SJSA1 (cell line): ENCODE measurements at places on chromosomes 1 and 21.
A peak's percentile ranks its signal among the peaks of the same experiment; 100 is the strongest.

DNA sequence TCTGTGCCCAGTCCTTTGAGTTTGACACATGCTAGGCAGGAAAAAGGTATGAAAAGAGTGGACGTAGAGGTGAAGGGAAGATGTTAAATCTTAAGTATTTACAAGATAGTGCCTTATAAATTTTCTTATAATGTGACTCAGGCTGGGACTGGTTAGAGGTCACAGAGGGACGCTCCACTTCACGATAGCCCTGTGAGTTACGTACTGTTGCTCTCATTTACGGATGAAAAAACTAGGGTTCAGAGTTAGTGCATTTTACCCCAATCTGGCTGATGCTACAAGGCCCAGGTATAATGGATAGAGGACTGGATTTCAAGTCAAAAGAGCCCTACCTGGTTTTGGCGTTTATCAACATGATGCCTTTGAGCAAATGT, 1.4 kb upstream of the TUT4 start:
- peaks cover 8% of the 10 kb centered on the region for H3K36me3 ChIP-seq
- DNase-seq: no peak
- H3K4me3 ChIP-seq: peak overlapping the region; percentile 89
- H3K27me3 ChIP-seq: no peaks in the 10 kb centered on the region
- H3K27ac ChIP-seq: peak overlapping the region; percentile 87; the same call in 1 of the 2 replicates
- peaks cover 15% of the 10 kb centered on the region for H3K4me1 ChIP-seq

DNA sequence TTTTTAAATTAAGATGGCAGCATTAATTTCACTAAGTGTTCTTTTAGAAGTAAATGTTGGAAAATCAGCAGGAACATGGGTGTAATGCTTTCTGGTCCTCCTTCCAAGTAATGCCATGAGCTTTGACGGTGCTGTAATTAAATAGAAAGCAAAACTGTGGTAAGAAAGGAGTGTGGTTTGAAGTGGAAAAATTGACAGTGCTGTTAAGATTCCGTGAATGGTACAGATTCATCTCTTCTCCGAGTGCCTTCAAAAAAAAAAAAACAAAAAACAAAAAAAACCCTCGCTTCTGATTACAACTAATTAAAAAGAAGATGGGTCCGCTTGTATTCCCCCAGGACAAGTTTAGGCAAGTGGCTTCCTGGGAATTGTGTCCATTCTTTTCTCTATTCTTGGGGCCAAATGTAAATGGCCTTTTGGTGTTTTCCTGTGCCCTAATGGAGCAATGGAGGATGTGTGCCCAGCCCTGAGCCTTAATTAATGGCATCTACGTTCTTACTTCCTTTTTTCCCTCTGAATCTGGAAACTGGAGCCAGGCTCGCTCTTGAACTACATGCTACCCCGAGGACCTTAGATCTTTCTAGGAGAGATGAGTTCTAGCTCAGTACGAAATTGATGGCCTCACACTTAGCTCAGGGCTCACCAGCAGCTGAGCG, 5.1 kb downstream of the LMO4 start:
- H3K4me1 ChIP-seq: peaks cover 49% of the 10 kb centered on the region
- peaks cover 24% of the 10 kb centered on the region for H3K36me3 ChIP-seq
- H3K4me3 ChIP-seq: no peak overlapping the region
- no peaks in the 10 kb centered on the region for H3K27me3 ChIP-seq
- DNase-seq: peak; percentile 55

DNA sequence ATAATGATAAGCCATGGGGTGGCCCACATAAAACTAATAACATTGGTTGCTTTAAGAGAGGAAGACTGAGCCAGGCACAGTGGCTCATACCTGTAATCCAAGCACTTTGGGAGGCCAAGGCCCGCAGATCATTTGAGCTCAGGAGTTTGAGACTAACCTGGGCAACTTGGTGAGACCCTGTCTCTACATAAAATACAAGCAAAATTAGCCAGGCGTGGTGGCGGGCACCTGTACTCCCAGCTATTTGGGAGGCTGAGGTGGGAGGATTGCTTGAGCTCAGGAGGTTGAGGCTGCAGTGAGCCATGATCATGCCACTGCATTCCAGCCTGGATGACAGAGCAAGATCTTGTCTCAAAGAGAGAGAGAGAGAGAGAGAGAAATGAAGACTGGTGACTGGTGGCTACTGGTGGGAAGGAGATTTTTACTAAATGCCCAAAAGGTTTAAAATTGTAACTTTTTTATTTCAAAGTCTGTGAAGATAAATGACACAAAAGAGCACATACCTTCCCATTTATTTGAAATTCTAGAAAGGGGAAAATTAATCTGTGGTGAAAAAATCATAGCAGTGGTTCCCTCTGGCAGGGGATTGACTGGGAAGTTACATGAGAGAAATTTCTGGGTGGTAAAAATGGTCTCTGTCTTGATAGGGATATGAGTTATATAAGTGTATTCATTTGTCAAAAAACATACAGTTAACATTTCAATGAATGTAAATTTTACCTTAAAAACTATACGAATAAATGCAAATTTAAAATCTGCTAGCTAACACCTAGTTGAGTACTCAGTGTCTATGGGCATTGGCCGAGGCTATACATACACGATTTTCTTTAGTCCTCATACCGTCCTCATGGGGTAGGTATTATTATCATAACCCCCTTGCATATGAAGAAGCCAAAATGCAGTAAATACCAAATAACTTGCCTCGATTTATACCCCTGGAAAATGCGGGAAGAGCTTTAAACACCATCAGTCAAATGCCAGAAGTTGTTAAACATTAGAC, 2.2 kb upstream of the NBPF1 start:
- H3K4me1 ChIP-seq: peaks cover 14% of the 10 kb centered on the region
- 0 out of 2 replicates have a peak, but pooled peaks cover 4% of the 10 kb centered on the region for H3K27me3 ChIP-seq
- peaks cover 9% of the 10 kb centered on the region for H3K36me3 ChIP-seq
- H3K27ac ChIP-seq: no peak overlapping the region

DNA sequence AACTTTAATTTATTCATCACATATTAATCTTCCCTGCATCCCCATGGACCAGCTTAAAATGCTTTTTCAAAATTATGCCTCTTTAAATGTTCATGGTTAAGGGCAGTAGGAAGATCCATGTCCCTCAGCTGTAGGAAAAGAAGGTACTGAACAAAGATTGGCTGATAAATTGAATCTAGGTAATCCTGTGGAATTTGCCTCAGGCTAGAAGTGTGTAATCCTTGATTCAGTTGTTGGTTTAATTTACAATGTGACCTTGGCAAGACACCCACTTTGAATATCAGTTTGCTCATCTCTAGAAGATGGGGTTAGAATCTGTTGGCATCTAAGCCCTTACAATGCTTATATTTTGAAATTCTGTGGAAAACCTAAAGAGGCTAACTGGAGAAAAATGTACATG, 6.1 kb downstream of the TTC4 start:
- no peak overlapping the region for H3K4me3 ChIP-seq
- H3K27me3 ChIP-seq: no peaks in the 10 kb centered on the region
- peaks cover 1% of the 10 kb centered on the region; the same call in 1 of the 2 replicates for H3K4me1 ChIP-seq
- peaks cover 83% of the 10 kb centered on the region for H3K36me3 ChIP-seq

- DNase-seq: peak; percentile 34
- peaks cover 14% of the 10 kb centered on the region for H3K4me1 ChIP-seq
- H3K36me3 ChIP-seq: no peaks in the 10 kb centered on the region
Observed at GRCh38 chr1:15249081-15249480, 2.1 kb downstream of the FHAD1 start.

GRCh38 chr21:42471716-42472330, 24.2 kb downstream of the RSPH1 start:
- no peaks in the 10 kb centered on the region for H3K36me3 ChIP-seq
- H3K27me3 ChIP-seq: peaks cover 3% of the 10 kb centered on the region; the same call in 1 of the 2 replicates
- no peak for DNase-seq
- H3K4me3 ChIP-seq: no peak overlapping the region

DNA sequence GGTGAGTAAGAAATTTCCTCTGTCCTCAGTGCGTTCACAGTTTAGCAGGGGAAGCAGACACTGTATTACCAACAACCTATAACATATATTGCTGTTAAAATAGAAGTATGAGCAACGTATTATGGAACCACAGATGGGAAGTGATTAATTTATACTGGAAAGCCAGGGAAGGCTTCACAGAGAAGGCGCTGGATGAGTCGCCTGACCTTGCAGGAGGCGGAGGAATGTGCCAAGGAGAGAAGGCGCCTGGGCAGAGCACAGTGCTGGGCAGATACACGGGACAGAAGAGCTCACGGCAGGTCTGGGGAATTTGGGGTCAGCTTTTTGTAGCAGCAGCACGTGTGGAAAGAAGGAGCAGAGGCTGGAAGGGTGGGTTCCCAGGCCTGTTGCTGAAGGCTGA, 116.3 kb downstream of the DHRS3 start:
- H3K36me3 ChIP-seq: peaks cover 6% of the 10 kb centered on the region; the same call in 1 of the 2 replicates
- DNase-seq: no peak
- no peak overlapping the region for H3K4me3 ChIP-seq
- H3K4me1 ChIP-seq: peaks cover 8% of the 10 kb centered on the region; the same call in 1 of the 2 replicates

GRCh38 chr1:157523774-157524493, 28.4 kb downstream of the FCRL5 start:
- peaks cover 10% of the 10 kb centered on the region; the same call in 1 of the 2 replicates for H3K27me3 ChIP-seq
- no peak overlapping the region for H3K27ac ChIP-seq
- H3K4me1 ChIP-seq: no peaks in the 10 kb centered on the region
- DNase-seq: no peak
- no peak overlapping the region for H3K4me3 ChIP-seq
- no peaks in the 10 kb centered on the region for H3K36me3 ChIP-seq

DNA sequence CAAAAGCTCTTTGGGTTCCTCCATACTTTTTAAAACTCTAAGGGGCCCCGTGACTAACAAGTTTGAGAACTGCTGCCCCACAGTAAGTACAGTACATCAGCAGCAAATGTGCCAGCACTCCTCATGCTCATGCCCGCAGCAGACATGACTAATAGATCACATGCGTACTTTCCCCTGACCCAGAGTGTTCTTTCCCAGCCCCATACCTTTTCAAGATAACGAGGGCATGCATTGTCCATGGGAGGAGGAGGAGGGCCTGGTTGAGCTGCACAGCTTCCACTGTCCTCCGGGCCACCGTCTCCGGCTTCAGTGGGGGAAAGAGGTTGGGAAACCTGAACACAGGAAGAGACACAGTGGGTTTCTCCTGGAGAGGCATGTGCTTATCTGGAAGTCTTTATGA, 45.5 kb downstream of the DHRS3 start:
- no peaks in the 10 kb centered on the region for H3K27me3 ChIP-seq
- H3K27ac ChIP-seq: no peak overlapping the region
- no peaks in the 10 kb centered on the region for H3K36me3 ChIP-seq
- H3K4me3 ChIP-seq: no peak overlapping the region
- no peak for DNase-seq

- H3K27ac ChIP-seq: no peak overlapping the region
- no peaks in the 10 kb centered on the region for H3K36me3 ChIP-seq
- H3K4me1 ChIP-seq: peaks cover 52% of the 10 kb centered on the region
- H3K27me3 ChIP-seq: no peaks in the 10 kb centered on the region
- DNase-seq: no peak
Observed at GRCh38 chr1:221841251-221841982, 99.5 kb upstream of the DUSP10 start.

DNA sequence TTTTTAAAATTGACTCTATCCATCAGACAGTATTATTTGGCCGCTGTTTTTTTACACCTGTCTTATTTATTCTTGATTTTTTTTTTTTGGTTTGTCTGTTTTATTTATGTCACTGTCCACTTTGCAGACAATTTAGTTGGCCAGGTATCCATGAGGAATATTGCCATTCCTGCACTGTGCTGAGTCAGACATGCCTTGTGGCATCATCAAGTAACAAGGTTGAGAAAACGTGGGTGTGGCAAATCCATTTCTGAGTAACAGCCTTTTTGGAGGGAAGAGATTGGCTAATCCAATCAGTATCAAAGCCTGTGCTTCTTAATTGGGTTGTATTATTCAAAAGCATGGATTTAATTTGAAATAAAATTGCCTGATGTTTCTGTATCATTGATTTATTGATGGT, 463.1 kb downstream of the USP25 start:
- H3K27me3 ChIP-seq: no peaks in the 10 kb centered on the region
- H3K27ac ChIP-seq: no peak overlapping the region
- H3K4me1 ChIP-seq: peaks cover 6% of the 10 kb centered on the region
- no peak overlapping the region for H3K4me3 ChIP-seq

DNA sequence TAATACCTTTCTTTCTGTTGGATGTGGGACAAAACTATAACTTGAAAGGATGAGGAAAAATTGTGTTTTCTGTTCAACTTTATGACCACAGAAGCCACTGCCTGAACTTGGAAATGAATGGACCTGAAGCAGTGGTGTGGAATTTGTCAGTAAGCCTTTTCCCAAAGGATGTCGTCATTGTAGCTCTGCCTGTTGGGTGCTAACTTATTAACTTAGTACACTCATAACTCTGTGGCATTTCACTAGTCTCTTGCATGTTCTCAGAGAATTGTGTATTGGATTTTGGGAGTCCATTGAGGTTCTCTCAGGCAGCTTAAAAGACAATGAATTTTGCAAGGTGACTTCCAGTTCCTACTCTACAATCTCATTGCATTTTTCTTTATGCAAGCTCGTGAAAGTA, 49.6 kb downstream of the KCNK2 start:
- H3K27ac ChIP-seq: no peak overlapping the region
- no peaks in the 10 kb centered on the region for H3K4me1 ChIP-seq
- no peak overlapping the region for H3K4me3 ChIP-seq
- DNase-seq: no peak
- no peaks in the 10 kb centered on the region for H3K36me3 ChIP-seq

GRCh38 chr21:34802180-34802899, 133.5 kb downstream of the CLIC6 start:
- no peak overlapping the region for H3K27ac ChIP-seq
- H3K27me3 ChIP-seq: no peaks in the 10 kb centered on the region

DNA sequence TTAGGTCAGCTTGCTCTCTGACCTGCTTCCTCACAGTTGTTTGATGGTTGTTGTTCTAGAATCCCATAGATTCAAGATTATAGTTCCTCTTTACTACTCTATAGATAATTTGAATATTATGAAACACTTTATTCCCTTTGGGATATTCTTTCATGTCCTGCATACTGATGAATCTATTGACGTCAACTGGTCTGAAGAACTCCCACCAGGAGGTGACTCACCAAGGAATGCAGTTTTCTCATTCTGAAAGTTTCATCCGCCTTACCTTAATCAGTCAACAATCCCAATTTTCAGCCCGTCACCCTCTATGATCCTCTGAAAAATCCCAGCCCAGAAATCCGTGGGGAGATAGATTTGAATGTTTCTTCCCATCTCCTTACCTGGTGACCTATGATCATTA, 834.1 kb upstream of the PRMT6 start:
- no peaks in the 10 kb centered on the region for H3K4me1 ChIP-seq
- H3K36me3 ChIP-seq: no peaks in the 10 kb centered on the region
- DNase-seq: no peak
- no peak overlapping the region for H3K27ac ChIP-seq
- H3K27me3 ChIP-seq: no peaks in the 10 kb centered on the region

DNA sequence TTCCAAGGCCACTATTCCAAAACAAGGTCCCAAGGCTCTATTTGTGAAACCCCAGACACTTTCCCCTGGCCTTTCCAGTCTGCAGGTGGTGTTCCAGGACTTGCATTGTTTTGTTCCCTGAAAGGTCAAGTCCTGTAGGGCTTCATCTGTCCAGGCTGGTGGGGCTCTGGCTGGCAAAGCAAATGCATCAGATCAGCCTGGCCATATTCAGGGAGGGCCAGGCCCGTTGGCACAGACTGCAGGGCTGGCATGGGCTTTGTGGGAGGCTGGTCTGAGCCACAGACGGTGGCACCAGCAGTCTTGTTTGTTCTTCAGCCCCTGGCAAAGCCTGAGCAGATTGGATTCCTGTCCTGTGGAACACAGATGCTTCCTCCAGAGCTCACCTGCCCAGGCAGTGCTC, 93.0 kb downstream of the SPATA46 start:
- no peak overlapping the region for H3K4me3 ChIP-seq
- no peak for DNase-seq
- no peaks in the 10 kb centered on the region for H3K36me3 ChIP-seq
- H3K4me1 ChIP-seq: no peaks in the 10 kb centered on the region
- peaks cover 27% of the 10 kb centered on the region for H3K27me3 ChIP-seq

GRCh38 chr1:16151196-16151994, 4.5 kb downstream of the EPHA2 start:
- H3K27me3 ChIP-seq: no peaks in the 10 kb centered on the region
- H3K36me3 ChIP-seq: peaks cover 84% of the 10 kb centered on the region
- peaks cover 73% of the 10 kb centered on the region for H3K4me1 ChIP-seq
- H3K4me3 ChIP-seq: no peak overlapping the region
- peak overlapping the region; percentile 36; the same call in 1 of the 2 replicates for H3K27ac ChIP-seq
